ENCODE measurements at places on chromosomes 1 and 21.

DNA sequence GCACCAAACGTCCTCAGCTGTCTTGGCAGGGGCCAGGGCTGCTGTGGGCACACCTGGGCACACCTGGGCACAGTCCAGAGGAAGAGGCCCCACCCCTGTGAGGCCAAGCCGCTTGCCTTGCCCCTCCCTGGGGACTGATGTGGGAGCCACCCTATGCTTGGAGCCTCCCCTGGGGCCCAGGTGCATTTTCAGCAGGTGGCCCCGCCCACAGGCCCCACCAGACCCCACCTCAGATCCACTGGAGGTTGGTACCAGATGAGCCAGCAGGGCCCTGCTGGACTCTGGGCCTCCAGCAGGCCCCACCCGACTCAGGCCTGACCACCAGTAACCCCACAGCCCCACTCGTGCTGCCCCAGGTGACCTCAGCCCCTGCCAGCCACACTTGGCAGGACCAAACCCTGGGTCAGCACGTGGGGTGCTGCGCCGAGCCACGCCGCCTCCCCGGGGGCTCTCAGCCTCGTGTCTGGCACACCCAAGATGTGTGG is 8.8 kb downstream of the SLC19A1 start:
- no peak for DNase-seq

- DNase-seq: no peak
Observed at GRCh38 chr1:24490101-24490781, 12.4 kb upstream of the RCAN3 start.

DNA sequence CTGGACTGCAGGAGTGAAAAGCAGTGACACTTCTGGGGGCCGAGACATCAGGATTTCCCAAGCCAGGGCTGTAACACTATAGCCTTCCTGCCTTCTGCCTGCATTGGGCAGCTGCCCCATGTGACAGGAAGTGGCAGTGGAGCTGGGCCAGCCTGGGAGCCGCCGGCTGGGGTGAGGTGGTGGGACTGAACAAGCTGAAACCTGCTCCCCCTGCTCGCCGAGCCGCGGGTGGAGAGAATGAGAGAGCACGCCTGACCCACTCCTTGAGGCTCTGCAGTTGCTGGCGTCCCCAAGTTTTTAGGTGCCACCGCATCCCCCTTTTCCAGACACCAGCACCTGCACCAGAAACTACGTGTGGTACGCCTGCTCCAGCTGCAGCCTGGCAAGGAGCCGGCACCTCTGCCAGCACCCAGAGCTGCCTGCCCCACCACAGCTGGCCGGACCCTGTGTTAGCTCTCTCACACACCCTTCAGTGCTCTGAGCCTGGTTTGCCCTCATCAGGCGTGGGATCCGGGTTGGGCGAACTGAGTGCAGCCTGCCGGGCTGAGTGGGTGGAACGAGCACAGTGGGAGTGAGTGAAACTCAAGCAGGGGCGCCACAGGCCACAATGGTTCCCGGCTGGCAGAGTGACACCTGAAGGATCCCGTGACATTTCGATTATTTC is 119.4 kb downstream of the AKT3 start:
- no peak for DNase-seq

DNA sequence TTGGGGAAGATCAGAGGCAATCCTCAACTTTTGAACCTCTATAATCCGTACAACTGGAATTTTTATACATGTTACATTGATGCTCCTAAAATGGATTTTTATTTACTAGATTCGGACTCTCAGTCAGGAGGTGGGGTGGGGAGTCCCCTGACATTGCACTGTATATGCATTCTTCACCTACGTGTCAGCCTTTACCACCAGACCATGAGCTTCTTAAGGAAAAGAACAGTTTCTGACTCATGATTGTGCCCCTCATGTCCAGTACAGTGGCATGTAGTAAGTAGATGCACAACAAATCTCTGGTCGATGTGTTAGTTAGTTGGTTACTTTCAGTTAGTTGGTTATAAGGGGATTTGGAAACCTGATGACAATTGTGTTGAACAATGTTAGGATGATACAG is 15.4 kb downstream of the LPAR3 start:
- DNase-seq: no peak

GRCh38 chr1:171213559-171214454 is 28.7 kb downstream of the FMO2 start:
- DNase-seq: no peak

DNA sequence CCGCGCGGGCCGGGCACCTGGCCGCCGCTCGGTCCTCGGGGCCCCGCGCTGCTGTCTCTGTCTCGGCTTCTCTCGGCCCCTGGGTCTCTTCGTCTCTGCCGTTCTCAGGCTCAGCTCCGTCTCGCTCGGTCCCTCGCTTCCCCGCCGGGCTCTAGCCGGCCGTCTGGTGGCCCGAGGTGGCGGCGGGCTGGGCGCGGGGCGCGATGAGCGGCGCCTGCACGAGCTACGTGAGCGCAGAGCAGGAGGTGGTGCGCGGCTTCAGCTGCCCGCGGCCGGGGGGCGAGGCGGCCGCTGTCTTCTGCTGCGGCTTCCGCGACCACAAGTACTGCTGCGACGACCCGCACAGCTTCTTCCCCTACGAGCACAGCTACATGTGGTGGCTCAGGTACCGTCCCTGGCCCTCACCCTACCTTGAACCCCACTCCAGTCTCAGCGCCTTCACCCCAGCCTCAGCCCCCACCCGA is 355 bp downstream of the SHISAL2A start:
- no peak for DNase-seq

DNA sequence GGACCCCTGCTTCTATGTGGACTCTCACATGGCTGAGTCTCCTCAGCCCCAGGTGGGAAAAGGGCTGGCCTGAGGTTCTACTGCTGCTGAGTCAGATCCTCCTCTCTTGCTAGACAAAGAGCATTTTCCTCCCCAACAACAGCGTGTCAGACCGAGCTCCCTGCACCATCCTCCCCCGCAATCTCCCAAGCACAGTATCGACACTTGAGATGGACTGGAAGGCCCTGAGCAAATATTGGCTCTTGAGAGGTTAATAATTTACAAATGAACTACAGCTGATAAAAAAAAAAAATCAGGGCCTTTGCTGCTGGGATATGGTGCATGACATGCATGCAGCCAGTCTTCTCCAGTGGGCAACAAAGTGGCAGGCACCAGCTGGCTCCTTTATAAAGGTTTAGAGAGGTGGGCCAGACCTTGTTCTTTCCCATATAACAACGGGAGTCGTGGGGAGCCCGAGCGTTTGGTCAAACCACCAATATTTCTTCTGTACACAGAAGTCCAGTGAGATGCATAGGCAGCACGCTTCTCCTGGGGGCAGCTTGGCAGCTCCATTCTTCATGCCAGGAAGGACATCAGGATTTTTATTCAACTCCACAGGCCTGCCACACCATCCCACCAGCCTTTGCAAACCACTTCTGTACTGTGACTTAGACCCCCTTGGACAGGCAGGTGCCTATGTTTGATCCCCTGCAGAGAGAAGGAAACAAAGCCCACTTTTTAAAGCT is 55.4 kb upstream of the CAMK1G start:
- no peak for DNase-seq

DNA sequence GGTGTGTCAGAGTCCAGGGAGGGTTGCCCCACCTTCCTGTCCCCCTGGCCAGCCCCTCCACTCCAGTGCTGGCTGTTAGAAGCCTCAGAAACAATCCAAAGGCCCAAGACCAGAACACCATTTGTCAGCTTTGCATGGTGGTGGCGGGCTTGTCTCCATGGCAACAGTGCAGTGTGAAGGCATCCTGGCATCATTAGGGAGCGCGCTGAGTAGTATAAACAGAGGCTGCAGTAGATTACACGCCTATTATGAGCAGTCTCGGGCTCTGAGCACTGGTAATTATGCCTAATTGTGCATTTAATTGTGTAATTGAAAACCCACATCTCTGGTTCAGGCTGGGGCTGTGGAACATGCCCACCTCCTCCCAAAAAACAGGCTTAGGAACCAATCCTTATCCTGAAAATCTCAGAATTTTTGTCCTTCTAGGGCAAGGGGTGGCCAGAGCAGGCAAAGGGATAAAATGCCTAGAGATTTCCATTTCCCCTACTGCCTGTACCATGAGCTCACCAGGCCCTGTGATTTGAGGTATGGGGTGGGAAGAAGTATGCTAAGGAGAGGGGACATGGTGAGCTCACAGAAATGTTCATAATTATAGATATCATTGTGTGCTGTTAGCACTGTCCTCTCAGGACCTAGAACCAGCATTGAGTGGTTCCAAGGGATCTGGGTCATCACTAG is 11.7 kb downstream of the NKAIN1 start:
- DNase-seq: no peak

DNA sequence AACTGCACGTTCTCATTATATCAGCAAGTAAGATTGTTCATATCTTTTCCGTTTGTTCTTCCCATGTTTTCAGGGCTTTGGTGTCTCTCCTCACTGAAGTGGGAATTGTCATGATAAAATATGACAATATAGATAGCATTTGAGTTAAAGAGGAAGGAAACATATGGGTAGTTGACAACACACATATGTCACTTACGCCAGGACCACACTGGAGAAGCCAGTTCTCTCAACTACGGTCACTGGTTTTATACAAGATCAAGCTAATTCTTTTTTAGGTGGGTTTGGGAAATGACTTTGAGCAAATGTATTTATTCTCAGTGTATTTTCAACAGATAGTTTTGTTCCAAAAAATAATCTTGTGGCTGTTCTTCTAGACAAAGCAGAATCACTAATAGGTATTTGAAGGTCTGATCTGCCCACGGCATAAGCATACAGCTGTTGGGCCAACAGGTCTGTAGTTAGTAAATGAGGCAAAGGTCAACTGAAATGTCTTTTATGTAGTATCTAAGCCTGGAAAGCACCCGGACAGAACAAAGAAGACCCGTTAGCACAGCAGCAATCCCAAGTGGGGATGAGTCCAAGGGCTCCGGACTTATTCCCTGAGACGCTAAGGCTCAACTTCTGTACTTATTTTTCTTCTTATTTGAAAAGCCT is 433.6 kb upstream of the ZP4 start:
- no peak for DNase-seq

- DNase-seq: no peak
Observed at GRCh38 chr1:7565099-7565750, 205.9 kb upstream of the VAMP3 start.

DNA sequence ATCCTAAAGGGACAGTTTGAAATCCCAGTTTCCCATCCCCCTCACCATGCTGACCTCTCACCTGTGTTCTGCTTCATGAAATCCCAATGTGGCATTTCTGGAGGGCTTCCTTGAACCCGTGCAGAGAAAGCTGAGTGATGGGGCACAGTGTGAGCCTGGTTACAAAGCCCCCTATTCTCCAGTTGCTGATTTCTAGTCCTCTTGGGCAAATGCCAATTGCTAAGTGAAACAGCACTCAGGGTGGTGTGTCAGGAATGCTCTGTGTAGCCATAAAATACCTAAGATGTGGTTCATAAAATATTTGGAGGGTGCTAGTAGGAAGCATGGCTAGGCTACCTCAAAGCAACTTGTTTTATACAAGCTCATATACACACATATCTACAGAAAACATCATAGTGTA is 32.0 kb downstream of the SUSD4 start:
- DNase-seq: no peak

GRCh38 chr1:183131166-183131565 is 54.9 kb upstream of the LAMC2 start:
- DNase-seq: no peak

GRCh38 chr1:209710093-209710492 is 5.4 kb downstream of the HSD11B1 start:
- no peak for DNase-seq

DNA sequence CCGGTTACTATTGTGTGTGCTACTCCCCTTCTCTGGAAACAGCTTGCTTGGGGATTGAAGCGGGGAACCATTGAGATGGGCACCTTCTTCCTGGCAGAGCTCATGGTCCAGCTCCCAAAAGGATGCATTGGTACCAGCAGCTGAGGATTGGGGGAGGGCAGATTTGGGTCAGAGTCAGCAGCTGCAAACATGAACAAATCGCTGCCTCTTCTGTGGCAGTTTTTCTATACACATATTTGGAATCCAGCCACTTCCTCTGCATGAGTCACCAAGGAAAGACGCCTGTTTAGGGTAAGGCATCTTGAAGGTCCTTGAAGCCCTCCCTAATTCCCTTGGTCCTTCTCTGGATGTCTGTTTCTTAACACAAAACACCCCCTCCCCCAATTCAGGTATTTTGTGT is 104.7 kb downstream of the DAB1 start:
- no peak for DNase-seq

- DNase-seq: no peak
Observed at GRCh38 chr1:48831120-48831978, 54.7 kb upstream of the BEND5 start.

GRCh38 chr1:161737625-161738024 is 12.0 kb upstream of the DUSP12 start:
- DNase-seq: peak; percentile 38

GRCh38 chr1:78678324-78678723 is 28.7 kb downstream of the IFI44 start:
- DNase-seq: no peak

- DNase-seq: no peak
Observed at GRCh38 chr21:39088831-39089380, 94.3 kb downstream of the PSMG1 start.

DNA sequence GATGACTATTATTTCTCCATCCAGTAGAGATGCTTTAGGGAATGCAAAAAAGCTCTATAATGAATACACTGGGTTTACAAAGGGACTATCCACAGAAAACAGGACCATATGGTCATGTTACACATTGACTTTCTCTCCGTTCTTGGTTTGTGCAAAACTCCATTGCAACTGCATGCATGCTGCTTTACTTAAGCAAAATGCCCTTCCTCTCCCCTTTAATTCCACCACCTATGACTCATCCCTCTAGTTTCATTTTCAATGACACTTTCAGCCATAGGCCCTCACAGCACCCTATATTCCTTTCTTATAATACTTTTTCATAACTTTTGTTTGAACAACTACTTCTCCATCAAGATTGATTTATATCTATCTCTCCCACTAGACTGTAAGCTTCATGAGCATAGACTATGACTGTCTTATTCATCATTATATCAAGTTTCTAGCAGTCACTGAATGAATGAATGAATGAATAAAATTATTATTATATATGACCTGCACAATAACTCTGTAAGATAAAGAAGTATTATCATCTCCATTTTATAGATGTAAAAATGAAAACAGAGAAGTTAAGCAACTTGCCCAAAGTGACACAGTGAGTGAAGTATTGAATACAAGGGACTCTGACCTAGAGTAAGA is 248.9 kb downstream of the PLPP3 start:
- no peak for DNase-seq

DNA sequence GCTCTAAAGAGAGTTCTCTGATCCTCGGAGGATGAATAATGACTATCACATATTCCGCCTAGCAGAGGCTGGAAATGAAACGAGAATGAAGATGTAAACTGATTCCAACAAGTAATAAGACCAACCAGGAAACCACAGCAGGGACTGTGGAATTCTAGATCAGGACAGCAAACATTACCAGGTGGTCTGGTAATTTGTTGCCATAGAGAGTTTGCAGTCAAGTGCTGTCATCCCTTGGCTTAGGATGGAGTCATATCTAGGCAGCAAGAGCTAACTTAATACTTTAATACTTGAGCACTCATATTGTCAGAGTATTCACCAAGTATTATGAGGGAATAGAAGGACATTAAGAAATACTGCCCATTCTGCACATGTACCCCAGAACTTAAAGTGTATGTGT is 45.1 kb upstream of the MUTYH start:
- DNase-seq: peak; percentile 68

GRCh38 chr1:48776393-48777218 is at the start of gene BEND5:
BEND5 (minus strand) TSS chr1:48776891; CDS start chr1:48776831, 60 bp downstream.
- peak; percentile 12 for DNase-seq

- peak; percentile 36 for DNase-seq
Observed at GRCh38 chr1:162357681-162358266, 18.9 kb downstream of the SPATA46 start.
